ENCODE measurements at places on chromosomes 3 and 15.

- no peak for DNase-seq
These were observed 3.6 kb downstream of the CRTAP start for GRCh38 chr3:33117461-33117860.

- peak; percentile 23 for DNase-seq
These were observed 69.2 kb downstream of the GOLGA8B start for GRCh38 chr15:34514251-34514670.

GRCh38 chr3:172542999-172543398, 19.8 kb upstream of the TNFSF10 start:
- no peak for DNase-seq

DNA sequence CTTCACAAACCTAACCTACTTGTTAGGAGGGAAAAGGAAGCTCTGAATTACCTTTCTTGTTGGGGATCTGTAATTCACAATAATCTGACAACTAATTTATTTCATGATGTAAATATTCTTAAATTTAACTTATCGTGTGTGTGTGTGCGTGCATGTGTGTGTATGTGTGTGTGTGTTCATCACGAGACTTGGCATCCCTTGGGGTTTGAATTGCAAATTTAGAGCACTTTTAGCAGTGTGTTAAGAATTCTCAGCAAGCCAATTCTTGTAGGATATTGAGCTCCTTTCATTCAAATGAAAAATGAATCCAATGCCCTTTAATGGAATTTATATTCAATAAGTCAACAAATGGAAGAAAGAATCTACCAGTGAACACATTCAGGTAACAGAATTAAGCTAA, 85.9 kb upstream of the C3orf80 start:
- DNase-seq, result no peak

- peak; percentile 56 for DNase-seq
These were observed 12.0 kb downstream of the MESD start for GRCh38 chr15:80977627-80978036.

DNA sequence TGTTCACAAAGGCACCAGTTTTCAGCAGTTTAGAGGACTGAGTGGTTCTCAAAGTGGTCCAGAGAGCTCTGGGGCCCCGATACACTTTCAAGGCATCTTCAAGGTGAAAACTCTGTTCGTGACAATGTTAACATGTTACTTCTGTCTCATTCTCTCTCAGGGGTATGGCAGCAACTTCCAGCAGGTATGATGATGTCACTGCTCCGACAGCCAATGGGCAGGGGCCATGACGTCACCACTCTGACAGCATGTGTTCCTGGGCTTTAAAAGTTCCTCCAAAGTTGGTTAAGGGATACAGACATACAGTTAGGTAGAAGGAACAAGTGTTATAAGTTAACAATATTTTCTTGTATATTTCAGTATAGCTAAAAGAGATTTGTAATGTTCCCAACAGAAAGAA, 87.9 kb downstream of the KLF15 start:
- DNase-seq, result no peak

- no peak for DNase-seq
These were observed 62.0 kb downstream of the TLE3 start for GRCh38 chr15:70035719-70036077.

All from fibroblast of pulmonary artery (primary cell).